ENCODE measurements at places on chromosomes 13 and 19.

- no peak for DNase-seq
These were observed 354.9 kb downstream of the ENOX1 start for GRCh38 chr13:43431841-43432240.

- DNase-seq = no peak
These were observed 50.2 kb downstream of the LACC1 start for GRCh38 chr13:43929947-43930346.

GRCh38 chr13:30410705-30411125 is 11.6 kb upstream of the UBE2L5 start:
- no peak for DNase-seq

GRCh38 chr19:49518033-49518432 is 5.6 kb downstream of the FCGRT start:
- DNase-seq = no peak

DNA sequence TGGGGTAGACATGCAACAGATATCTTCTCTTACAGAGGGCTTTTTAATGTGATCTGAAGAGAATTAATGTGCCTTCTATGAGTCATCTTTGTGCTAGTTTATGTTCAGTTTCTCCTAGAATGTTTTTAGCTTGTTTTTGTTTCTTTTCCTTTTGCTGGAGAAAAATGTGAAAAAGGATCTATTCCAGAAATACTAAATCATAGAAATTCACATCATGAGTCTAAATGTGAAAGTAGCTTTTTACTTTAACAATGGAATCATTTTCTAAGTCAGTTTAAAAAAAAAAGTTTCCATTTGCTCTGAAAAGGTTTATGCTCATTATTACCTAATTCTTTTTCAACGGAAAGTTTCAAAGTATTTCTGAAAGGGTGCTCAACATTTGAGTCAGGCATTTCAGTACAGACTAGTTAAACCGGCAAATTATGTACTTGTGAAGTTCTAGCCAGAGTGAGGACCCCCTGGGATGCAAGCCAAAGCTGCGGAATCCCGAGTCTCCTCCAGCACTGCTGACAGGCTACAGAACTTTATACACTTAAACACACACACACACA is 72.9 kb downstream of the SPATA13 start:
- DNase-seq = no peak

DNA sequence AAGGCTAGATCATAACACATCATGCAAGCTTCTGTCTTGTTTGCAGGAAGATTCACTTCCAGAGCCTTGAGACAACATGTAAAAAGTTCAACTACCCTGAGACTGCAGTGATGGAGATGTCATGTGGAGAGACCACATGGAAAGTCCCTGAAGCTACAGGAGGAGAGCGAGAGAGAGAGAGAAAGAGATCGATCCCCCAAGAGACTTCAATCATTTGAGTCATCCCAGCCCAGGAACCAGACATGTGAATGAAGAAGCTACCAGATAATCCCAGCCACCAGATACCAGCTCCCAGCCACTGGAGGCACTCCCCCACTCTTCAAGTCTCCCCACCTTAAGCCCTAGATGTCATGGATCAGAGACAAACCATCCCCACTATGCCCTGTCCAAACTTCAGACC is 10.7 kb upstream of the EVI5L start:
- DNase-seq = no peak

DNA sequence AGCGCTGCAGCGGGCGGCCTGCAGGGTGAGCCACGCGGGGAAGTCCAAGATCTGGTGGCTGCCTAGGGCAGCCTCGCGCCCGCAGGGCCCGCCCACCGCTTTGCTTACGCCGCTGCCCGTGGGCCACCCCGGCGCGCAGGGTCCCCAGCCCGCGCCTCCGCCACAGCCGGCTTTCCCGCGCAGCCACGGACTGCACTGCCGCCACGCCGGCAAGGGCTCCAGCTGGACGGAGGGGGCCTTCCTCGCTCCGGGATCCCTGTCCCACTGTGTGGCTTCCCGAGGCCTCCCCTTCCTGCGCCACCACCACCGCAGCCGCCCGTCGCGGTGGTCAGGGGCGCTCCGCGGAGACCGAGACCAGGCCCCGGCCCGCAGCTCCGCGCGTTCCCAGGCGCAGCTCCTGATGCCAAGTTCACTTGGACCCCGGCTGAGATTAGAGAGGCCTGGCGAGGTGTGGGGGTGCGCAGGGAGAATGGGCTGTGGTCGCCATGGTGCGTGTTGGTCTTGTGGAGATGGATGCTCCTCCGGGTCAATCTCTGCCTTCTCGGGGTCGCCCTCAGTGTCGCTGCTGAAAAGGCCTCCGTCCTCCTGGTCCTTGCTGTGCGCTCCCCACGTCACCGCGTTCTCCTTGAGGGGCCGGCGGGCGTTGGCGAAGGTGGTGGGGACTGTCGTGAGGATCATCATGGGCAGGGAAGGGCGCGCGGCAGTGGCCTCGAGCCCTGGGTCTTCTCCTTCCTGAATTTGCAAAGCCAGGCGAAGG is 17.9 kb upstream of the RNF17 start:
- DNase-seq = no peak

All from natural killer cell treated with Interleukin-12 subunit alpha and Interleukin-12 subunit beta and Interleukin-15 and Interleukin-18, amount 100 ng/mL, for 72 hours (primary cell).